ENCODE measurements at places on chromosomes 5 and 9. TPM values are rescaled to one million over a fixed set of nuclear protein-coding genes. Genes with fewer than 3 reads are reported as not detected.

Gene OR2K2
- not detected for total RNA-seq

Gene SLCO4C1
- total RNA-seq, result not detected

Gene SEMA5A
- not detected for total RNA-seq

Gene WHRN
- total RNA-seq, result 6.4 TPM

Gene TUBB4B
- 782 TPM for total RNA-seq

Gene GAS1
- 0.10 TPM for total RNA-seq

Gene RASEF
- total RNA-seq, result 7.2 TPM

Gene ADAM19
- total RNA-seq, result 8.9 TPM

Gene CAMK2A
- total RNA-seq, result 0.71 TPM

Gene ACTBL2
- 0.07 TPM for total RNA-seq

Gene IL5
- not detected for total RNA-seq

Gene APBA1
- 0.16 TPM for total RNA-seq

Gene SPINK13
- total RNA-seq, result not detected

Gene GHR
- total RNA-seq, result 0.03 TPM

Gene GFRA3
- total RNA-seq, result not detected

Gene BASP1
- total RNA-seq, result 240 TPM

Gene SYK
- not detected for total RNA-seq

Gene CKMT2
- not detected for total RNA-seq

Gene FKBP15
- total RNA-seq, result 17.0 TPM

Gene MELK
- 78.0 TPM for total RNA-seq

Gene NTNG2
- total RNA-seq, result 0.83 TPM

Gene FSTL4
- 4.9 TPM for total RNA-seq

Gene FBP1
- total RNA-seq, result not detected

Gene AHRR
- total RNA-seq, result 3.9 TPM

Gene COL27A1
- total RNA-seq, result 9.9 TPM

Gene KYAT1
- total RNA-seq, result 13.5 TPM

Gene RFESD
- total RNA-seq, result 2.1 TPM

Gene JADE2
- total RNA-seq, result 34.9 TPM

Gene PCDHA4
- total RNA-seq, result 1.1 TPM

Gene PCDHB9
- total RNA-seq, result not detected

Gene RANBP3L
- total RNA-seq, result not detected

Gene RALGPS1
- total RNA-seq, result 2.5 TPM

Gene KIF24
- 3.3 TPM for total RNA-seq

Gene SH3GL2
- total RNA-seq, result 0.05 TPM

Gene APBB3
- total RNA-seq, result 6.1 TPM

Gene PCDHGA9
- total RNA-seq, result 0.07 TPM

Gene PCDHA13
- 0.06 TPM for total RNA-seq

Gene LRRTM2
- not detected for total RNA-seq

Gene MAMDC2
- total RNA-seq, result 0.16 TPM
